Articular chondrocyte of knee joint (primary cell): ENCODE measurements at places on chromosomes 13 and 19. TPM values are rescaled to one million over a fixed set of nuclear protein-coding genes. Genes with fewer than 3 reads are reported as not detected.

The PSG3 gene
- not detected in 2 replicates for total RNA-seq

The RGL3 gene
- total RNA-seq, result 4.3 and 6.5 TPM in 2 replicates

The N4BP2L1 gene
- 10.6 TPM in 2 replicates for total RNA-seq

The ZNF528 gene
- 34.5 and 53.9 TPM in 2 replicates for total RNA-seq

The DENND1C gene
- total RNA-seq, result not detected in 2 replicates

The OR7D2 gene
- not detected in 2 replicates for total RNA-seq

The RNF225 gene
- 0.13 TPM in 1 of 2 replicates, not detected in the other for total RNA-seq

The SLC10A2 gene
- not detected in 2 replicates for total RNA-seq

The ZNF112 gene
- total RNA-seq, result 9.8 and 11.1 TPM in 2 replicates

The MBNL2 gene
- total RNA-seq, result 90.8 and 92.0 TPM in 2 replicates

The GARIN5B gene
- not detected in 2 replicates for total RNA-seq
